ENCODE measurements at places on chromosomes 3 and 15. TPM values are rescaled to one million over a fixed set of nuclear protein-coding genes. Genes with fewer than 3 reads are reported as not detected.

DNA sequence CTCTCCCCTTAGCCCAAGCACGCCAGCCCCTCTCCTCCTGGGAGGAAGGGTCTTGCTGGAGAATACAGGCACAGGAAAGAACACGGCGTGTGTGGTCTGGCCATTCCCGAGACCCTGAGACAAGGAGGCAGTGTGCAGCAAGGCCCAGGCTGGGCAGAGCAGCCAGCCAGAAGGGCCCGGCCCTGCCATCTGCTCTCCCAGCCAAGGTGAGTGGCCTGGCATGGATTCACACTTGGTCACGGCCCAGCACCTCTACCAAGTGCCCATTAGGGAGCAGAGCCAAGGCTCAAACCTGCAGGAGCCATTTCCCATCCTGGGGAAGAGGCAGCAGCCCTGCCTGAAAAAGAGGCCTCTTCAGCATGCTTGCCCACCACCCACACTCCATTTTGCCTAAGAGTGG is 28.6 kb downstream of the MEGF11 start:
- DNase-seq: no peak

DNA sequence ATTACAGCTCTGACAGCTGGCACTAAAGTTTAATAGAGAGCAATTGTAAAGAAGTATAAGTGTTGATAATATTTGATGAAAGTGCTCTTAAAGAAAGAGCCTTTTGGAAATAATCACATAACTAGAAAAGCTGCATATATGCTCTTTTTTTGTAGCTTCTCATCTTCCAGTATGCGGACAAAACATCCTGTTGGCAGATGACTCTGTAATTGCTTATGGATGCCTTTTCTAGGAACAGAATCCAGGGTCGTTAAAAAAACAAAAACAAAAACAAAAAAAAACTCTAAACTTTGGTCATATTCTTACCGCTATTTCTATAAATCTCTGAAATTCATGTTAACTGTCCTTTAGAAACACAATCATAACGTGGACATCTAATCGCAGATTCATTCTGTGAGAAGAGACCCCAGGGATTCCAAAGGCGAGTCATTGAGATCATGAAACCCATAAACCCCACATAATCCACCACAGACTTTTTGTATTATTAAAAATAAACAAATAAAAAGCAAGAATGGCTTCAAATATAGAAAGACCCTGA is 109.8 kb downstream of the EPHA3 start:
- DNase-seq: no peak

Gene APOD
- total RNA-seq: not detected

Gene TNNC1
- 1.1 TPM for total RNA-seq

- no peak for DNase-seq
These were observed 24.0 kb downstream of the LTF start for GRCh38 chr3:46440531-46441294.

Gene MITF
- 32.1 TPM for total RNA-seq

GRCh38 chr15:58443308-58443707 is 11.5 kb downstream of the LIPC start:
- DNase-seq: no peak

Gene SLC22A13
- not detected for total RNA-seq

GRCh38 chr15:89175617-89176191 is 45.7 kb downstream of the RLBP1 start:
- DNase-seq: no peak

DNA sequence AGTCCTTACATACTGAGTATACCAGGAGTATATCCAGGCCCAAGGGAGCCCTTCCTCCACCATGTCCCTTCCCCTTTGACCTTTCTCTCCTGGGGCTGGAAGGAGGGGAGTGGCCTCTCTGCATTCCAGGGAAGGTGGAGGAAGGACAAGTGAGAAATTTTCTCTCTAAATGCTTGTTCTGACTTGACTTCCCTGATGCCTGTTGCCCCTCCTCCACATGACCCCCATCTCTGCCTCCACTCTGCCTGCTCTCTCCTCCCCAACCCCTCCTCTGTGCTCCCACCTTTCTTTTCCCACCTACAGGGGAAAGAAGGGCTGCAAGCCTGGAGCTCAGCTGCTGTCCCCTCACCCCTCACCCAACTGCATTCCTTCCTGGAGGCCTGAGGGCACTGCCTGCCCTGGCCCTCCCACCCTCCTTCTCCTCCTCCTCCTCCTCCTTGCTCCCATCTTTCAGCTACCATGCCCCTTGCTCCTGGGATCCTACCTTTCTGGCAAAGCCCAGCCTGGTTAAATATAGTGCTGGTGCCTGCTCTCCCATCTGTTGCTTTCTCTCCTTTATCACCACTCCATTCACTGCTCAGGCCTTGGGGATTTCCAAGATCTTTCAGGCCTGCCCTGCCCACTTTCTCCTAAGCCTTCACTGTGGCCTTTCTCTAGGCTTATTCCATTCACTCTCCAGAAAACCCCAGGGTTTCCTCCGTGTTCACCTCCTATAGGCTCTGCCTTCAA is 8.5 kb upstream of the DAG1 start:
- peak; percentile 33 for DNase-seq

GRCh38 chr3:137738710-137739109 is 25.4 kb upstream of the SOX14 start:
- no peak for DNase-seq

DNA sequence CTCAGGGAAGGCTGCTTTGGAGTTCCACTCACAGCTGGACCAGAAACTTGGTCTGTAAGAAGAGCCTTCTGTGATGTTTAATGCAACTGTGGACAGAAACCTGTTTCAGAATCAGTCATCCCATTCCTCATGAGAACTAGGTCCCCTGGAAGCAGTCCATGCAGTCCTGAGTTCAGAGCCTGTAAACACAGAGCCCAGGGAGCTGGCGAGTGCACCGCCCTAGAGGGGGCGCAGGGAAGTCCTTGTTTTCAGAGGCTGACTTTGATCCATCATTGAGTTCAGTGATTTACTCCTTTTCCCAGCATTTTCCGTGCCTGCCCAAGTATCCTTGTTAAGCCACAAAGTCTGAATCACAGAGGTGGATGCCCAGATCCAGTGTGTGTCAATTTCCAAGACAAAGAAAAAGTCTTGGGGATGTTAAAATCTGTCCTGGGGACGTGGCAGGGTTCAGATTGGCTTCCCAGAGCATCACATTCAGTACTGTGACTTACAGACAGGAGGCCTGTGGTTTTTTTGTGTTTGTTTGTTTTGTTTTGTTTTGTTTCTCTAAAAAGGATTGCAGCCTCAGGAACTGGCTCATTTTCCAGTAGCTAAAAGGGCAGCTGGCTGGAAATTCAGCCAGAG is 9.8 kb upstream of the TXNRD3 start:
- DNase-seq: no peak

GRCh38 chr15:39896101-39896500 is 24.0 kb downstream of the GPR176 start:
- DNase-seq: no peak

GRCh38 chr3:186807231-186807630 is 949 bp upstream of the RFC4 start:
- DNase-seq: no peak

DNA sequence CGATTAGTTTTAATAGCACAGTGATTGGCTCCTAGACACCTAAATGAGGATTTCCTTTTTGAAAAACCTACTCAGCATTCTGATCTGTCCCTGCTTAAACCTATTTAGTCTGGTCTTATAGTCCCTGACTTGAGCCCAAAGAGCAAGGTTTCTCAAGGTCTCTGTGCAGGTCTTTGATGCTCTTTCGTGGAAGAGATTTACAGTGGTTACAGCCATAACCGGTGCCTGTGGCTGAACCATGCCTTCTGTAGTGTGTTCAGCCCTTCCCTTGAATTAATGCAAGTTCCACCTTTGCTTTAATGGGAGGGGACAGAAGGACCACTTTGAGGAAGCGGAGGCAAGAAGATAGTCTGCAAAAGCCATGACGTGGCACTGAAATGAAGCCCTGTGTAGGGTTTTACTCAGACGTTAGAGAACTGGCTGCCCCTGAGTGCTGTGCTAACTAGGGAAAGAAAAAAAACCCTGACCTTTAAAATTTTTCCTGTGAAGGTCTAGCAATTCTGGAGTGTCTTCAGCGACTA is 43.0 kb downstream of the ZBTB38 start:
- DNase-seq: no peak

Gene CLDN16
- 15.8 TPM for total RNA-seq

DNA sequence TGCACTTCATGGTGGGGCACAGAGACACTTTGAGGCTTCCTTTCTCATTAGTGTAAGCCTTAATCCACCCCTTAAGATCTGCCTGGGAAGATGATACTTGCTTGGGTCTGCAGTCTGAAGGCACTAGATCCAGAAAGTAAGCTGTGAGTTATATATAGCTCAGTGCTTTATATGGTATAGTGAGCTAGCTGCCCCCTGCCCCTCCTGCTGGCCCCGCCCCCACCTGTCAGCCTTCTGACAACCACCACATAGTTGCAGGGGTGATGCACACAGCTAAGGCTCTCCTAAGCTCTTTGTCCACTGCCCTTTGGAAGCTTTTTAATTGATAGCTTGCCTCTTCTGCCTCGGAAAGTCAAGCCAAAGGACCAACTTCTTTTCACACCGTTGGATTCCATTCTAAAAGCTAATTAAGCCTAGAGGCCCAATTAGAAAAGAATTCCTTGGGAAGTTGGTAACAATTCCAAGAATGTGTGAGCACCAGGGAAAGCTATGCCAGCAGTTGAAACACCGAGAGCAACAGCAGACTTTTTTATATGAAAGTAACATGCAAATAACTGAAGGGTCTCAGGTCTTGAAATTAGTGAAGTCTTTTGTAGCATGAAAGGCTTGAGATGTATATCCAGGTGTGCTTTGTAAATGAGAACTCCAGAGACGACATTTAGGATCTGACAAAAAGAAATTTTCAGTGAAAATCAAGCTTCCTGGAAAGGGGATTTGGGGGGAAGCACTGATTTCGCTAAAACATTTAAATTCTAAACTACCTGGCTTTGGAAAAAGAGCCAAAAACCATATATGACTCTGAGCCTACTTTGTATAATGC is 2.3 kb downstream of the TPM1 start:
- no peak for DNase-seq

GRCh38 chr15:70202756-70203155 is 105.0 kb upstream of the TLE3 start:
- no peak for DNase-seq

All from Caki2 (cell line).